Adipocyte (in vitro differentiated cells): ENCODE measurements at places on chromosomes 6 and 20.

- DNase-seq = no peak
Observed at GRCh38 chr20:22949331-22950109, 85.6 kb upstream of the SSTR4 start.

DNA sequence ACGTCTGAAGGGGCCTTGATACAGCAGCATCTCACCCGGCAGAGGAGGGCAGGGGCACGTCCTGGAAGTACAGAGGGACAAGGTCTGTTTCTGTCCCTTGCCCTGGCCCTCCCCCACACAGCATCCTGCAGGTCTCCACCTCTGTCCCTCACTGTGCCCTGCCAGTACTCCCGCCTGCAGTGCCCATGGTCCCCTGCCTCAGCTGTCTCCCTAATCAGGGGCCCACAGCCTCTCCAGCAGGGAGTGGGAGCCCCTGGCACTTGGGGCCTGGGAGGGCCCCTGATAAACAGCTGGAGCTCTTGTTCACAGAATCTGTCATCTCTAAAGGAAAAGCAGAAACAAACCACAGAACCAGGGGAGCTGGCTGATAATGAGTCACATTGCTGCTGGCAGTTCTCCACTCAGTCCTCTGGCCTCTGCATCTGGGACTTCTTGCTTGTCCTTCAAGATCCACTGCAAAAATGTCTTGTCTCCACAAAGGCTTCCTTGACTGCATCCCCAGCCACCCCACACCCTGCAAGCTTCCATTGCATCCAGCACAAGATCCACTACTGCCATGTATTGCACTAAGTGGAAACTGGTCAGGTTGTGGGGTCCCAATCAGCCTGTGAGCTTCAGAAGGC, 33.2 kb upstream of the TAF8 start:
- DNase-seq = peak; percentile 77

DNA sequence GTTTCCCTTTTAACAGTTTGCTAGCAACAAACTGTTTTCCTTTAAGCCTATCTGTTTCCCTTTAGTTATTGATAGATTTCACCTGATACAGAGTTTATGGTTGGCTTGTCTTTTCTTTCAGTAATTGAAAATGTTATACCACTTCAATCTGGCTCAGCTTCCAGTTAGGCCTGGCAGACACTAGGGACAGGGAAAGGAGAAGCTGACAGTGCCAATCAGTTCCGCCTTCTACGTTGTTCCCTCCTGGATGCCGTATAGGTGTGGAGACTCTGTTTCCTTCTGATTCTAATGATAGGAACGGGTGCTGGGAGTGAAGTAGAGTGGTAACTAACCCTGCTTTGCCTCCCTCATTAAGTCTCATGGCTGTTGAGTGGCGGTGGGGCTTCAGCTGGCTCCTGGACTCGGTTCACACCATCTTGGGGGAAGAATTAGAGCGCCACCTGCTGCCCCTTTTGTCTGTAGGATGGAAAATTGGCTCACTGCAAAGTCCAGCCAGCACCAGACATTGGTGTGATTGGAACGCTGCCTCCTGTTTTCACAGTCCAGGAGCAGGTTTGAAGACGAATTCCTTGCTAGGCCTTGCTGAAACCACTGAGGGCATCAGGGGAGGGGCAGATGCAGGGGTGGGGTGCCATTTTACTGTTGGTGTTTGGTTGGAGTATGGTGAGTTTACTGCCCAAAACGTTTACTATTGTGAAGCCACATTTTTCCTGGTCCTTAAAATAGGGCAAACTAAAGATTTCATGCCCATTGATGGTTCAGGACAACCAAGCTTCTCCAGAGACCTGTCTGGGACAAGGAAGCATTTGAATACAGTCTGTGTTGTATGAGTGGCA, 1729.5 kb downstream of the GRIK2 start:
- DNase-seq = peak; percentile 25

GRCh38 chr6:47032974-47033765, 9.0 kb downstream of the ADGRF1 start:
- no peak for DNase-seq

GRCh38 chr6:63919556-63920110, 284.0 kb downstream of the PHF3 start:
- DNase-seq = no peak

DNA sequence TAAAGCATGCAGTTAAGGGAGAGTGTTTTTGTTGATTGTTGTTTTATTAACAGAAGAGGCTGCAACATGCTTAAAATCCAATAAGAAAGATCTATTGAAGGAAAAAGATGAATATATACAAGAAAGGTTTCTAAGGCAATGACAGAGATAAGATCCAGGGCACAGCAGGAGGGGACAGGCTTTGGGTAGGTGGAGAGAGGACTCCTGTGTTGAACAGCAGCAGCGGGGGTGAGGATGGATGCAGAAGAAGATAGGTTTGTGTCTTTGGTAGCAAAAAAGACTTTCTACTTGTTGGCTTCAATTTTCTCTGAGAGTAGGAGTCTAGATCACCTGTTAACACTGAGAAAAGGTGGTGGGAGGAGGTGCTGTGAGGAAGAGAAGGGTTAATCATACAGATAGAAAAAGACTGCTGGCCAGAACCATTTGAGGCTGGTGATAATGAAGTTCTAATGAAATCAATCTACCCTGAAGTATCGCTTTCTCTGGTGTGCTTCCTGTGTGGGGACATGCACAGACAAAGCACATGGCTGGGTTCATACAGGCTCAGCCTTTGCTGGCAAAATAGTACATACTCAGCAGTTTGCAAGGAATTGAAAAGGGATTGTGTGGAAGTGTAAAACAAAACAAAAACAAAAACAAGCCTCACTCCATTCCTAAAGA, 17.2 kb upstream of the DST start:
- no peak for DNase-seq

DNA sequence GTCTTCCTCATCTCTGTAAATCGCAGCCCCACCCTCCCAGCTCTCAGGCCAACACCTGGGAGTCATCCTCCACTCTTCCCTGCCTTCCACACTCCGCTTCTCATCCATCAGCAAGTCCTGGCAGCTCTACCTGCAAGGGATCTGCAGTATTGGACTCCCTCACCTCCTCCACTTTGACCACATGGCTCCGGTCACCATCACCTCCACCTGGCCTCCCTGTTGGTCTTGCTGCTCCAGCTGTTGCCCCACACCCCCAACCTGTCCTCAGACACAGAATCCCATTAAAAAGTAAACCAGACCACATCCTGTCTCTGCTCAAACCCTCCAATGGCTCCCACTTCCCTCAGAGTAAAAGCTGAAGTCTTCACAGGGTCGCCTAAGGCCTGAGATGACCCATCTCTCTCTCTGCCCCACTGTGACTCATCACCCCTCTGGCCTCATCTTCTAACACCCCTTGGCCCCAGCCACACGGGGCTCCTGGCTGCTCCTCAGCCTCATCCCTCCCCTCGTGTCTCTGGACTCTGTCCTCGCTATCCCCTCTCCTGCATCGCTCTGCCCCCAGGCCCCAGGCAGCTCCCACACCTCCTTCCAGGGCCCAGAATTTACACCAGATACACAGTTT, 185.1 kb upstream of the SULF2 start:
- DNase-seq = no peak
